Stimulated activated CD8-positive, alpha-beta memory T cell treated with anti-CD3 and anti-CD28 coated beads, Interleukin-7, amount 100 ng/mL, for 1 hour (primary cell): ENCODE measurements at places on chromosomes 2 and 18.

DNA sequence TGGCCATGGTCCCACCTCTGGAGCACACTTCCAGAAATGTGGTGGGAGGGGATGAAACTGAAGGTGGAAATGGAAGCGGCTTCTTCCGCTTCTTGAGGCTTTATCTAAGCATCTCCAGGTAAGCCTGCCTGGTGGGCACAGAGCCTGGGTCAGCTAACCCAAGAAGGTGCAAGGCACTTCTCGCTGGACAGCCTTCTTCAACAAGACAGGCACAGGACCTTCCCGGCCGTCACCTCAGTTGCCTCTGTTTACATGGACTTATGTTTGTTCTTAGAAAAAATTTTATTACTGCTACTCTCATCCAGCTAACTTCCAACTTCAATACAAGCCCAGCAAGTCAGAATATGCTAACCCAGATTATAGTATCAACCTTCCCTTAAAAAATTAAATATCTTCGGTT, 51.9 kb downstream of the SRD5A2 start:
- DNase-seq: no peak

DNA sequence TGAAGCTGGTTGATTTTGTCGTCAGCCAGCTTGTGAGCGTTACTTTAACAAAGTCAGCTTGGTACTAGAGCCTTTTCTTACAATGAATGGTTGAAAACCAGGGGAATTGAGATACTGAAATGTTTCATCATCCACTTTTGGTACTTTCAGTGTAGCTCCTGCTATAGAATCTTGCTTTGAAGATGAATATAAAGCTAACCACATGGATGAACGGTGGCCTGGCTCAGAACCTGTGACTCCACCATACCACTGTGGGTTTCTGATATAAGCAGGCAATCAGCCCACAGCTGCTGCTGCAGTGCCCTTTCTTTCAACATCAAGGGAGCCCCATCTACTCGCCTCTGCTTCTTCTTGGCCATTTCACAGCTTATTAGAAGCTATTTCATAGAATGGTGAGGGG, 53.2 kb upstream of the GPR45 start:
- DNase-seq: no peak

DNA sequence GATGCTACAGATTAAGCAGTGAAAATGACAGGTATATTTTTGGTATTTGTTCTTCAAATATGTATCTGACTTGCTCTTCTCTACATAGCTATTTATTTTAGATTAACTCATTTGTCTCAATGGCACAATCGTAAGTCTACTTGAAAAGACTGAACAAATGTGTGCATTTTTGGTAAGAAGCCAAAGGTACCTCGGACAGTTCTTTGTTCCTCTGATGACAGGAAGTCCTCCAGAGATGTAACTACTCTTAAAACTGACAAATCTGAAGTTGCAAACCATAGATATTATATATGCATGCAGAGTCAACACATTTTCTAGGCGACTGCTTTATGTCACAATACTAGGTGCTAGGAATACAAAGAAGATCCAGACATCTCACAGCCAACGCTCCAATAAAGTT, 36.7 kb downstream of the NDUFAF7 start:
- no peak for DNase-seq

- DNase-seq: no peak
Measured at GRCh38 chr2:65666156-65666725, 233.8 kb upstream of the SPRED2 start.

- DNase-seq: no peak
Measured at GRCh38 chr2:212299333-212299732, 239.3 kb downstream of the ERBB4 start.

GRCh38 chr2:3604991-3605961, 10.4 kb downstream of the COLEC11 start:
- DNase-seq: no peak

DNA sequence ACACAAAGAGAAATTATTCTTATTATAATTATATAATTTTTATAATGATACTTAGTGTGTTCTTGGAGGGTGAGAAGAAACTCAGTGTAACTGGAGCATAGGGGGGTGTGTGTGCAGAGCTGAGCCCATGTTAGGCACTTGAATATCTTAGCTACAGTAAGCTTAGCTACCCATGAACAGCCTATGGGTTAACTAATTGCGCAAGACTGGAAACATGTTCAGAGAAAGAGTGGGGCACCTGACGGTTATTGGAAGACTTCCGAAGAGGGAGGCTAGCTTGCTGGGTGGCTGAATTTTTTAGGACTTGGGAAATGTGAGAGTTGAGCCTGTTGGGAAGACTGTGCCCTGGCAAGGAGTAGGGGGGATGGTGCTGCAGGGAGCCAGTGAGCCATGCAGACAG, 229.2 kb downstream of the SLC4A3 start:
- no peak for DNase-seq

DNA sequence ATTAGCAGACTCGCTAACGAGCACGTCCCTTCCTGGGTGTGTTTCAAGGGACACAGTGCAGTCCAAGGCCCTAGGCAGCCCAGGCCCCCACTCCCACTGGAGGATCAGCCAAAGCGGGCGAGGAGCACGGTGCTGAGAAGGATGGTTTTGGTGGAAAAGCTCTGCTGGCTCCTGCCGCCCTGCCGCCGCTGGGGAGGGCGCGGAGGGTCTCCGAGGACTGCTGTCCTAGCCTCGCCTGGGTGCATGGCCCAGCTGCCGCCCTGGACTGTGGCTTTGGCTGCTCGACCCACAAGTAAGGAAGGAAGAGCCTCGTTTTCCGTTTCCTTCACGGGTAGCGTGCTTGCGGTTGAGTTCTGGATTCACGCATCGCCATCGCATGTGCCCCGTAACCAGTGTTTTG, 79.9 kb downstream of the MTCL1 start:
- DNase-seq: no peak

DNA sequence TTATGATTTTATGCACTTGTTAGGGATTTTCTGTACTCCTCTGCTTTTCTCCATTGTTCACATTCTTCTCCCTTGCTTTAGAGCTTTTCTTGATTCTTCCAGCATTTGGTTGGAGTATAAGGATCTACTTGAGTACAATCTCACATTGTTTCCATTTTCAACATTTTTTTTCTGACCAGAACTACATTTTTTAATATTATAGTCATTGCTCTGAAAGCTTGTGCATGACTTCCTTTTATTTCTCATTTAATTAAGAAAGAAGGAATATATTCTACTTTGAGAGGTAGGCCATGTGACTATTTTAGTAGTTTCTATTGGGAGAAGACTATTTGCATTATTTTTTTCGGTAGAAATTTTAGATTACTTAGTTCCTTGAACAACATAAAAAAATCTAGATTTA, 200.4 kb downstream of the TMEM247 start:
- DNase-seq: no peak

- no peak for DNase-seq
Measured at GRCh38 chr18:5973099-5973498, 77.8 kb upstream of the TMEM200C start.

DNA sequence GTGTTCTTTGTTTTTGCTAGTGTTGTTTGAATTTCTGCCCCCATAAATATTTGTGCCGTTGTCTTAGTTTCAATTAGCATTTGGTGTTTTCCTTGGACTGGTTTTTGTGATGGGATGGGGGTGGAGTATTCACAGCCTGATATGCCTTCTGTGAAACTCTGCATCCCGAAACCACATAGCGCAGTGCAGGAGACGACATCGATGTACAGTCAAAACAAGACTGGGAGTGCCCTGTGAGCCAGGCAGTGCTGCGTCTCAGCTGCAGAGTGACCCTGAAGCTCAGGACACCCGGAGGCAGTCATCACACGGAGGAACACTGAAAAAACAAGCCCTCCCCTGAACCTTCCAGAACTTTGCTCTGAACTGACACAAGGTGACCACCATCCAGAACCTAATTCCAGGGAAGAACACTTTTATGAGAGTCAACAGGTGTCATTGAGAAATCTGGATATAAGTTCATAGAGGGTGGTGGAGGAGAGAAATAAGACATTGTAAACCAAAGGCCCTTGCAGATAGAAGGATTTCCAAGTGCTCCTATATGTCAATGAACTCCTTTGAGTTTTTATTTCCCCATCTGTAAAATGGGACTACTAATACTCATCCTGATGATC, 61.2 kb upstream of the CABLES1 start:
- no peak for DNase-seq

DNA sequence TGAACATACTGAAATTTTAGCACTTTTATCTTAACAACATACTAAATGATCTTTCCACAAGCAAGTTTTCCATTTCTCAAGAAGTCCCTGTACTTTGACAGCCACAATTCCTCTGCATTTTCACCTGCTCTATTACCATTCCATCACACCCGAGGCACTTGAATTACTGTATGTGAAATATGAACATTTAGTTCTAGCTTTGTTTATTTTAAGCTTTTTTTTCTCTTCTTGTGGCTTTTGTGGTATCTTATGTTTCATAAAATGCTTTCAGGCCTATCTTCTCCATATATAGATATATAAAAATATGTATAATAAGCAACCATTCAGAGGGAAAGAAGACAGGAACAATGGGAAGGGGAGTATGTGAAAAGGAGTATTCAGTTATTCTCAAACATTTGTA, 693.9 kb downstream of the SATB2 start:
- DNase-seq: no peak

DNA sequence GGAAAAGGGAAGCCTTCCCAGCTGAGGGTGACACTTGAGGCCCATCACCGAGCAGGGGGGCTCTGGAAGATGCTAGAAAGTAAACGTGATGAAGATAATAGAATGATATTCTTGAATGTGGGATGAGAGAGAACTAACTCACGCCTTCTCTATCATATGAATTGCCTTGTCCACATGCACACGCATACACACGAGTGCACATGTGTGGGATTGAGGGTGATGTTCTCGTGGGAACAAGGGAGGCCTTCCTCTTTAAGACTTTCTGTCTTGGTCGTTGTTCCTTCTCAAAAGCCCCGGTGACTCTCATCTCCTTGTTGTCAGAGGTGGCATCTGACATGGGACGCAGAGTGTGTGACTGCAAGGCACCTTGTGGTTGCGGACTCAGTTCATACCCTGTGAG, 436.9 kb downstream of the ZNF516 start:
- no peak for DNase-seq

DNA sequence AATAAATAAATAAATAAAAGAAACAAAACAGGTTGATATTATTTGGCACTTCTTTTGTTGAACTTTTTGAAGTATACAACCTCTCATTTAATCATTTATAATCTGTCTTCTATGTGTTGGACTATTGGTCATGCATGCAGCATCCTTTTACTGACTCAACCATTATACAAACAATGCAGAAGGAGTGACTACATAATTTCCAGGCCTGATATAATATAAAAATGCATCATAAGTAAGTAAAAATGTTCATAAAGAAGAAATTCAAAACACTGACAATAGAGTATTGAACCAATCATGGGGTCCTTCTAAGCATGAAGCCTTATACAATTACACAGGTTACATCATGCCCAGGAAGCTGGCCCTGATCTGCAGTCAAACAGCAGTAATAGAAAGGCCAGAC, 141.5 kb upstream of the FN1 start:
- DNase-seq: no peak

DNA sequence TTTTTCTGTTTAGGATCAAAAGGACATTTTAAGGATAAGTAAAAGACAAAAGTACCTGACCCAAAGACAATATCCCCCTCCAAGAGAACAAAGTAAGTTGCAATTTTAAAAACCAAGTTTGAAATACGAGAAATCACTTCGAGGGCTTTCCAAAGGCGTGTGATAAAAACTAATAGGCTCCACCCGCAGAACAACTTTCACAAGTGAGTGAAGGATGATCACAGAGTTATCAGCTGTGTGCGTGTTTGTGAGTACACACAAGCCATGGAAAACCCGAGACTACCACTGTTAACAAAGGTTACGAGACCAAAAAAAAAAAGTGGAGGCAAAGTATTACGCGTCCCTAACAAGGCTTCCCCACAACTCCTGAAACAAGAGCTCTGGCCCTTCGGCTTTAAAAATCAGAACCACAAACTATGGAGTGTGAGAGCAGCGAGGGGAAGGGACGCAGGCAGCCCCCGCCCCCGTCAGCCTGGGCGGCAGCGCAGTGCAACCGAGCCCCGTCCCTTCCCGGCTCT, 719 bp downstream of the SMAD2 start:
- no peak for DNase-seq

DNA sequence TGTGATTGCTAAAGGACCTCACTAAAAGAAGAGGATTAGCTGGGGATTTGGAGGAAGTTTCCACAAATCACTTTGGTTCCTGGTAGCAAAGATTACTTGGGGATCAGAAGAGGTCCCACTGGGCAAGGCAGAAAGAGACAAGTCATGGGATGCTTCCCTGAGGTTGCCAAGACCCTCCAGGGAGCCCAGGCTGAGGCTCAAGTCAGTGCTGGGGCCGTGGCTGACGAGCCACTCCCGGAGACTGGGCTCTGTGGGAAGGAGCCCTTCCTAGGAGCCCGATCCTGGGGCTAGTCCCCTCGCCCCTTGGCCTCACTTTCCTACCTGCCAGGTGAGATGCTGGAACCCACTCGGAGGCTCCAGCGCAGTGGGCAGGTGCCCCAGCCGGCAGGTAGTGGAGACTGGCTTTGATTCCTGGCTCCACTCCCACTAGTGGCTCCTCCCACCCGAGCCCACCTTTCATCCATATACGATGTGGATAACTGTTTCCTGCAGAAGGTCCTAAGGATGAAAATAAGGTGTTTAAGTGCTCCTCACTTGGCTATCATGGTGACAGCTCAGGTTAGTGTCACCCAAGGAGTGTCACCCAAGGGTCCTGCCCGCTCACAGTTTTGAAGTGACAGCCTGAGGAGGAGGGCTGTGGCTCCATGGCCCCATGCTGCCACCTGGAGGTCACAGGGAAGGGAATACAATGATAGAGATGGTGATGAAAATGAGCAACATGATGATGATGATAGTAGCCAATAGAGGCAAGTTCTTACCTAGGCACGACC, 100.5 kb downstream of the CAPN13 start:
- peak; percentile 28 for DNase-seq

GRCh38 chr2:70670626-70671025, 97.4 kb downstream of the ADD2 start:
- DNase-seq: no peak

GRCh38 chr18:7322817-7323485, 92.1 kb downstream of the LRRC30 start:
- DNase-seq: no peak

- DNase-seq: no peak
Measured at GRCh38 chr2:165214093-165214492, 10.2 kb upstream of the SCN3A start.

DNA sequence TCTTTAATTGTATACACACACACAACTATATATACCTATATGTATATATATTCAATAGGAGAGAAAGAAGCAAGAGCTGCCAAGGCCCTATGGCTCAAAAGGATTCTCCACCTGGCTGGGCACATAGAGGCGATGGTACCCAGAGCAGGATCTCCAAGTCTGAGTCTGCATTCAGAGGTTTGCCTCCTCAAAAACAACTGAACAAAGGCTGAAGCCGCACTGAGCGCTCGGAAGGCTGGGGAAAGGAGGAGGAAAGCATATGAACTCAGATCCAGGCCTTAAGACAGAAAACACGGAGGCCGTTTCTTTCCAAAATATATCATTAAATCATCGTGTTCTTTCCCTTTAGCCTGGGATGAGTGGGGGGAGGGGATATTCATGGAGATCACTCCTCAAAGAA, 3.6 kb downstream of the HOXD12 start:
- no peak for DNase-seq

DNA sequence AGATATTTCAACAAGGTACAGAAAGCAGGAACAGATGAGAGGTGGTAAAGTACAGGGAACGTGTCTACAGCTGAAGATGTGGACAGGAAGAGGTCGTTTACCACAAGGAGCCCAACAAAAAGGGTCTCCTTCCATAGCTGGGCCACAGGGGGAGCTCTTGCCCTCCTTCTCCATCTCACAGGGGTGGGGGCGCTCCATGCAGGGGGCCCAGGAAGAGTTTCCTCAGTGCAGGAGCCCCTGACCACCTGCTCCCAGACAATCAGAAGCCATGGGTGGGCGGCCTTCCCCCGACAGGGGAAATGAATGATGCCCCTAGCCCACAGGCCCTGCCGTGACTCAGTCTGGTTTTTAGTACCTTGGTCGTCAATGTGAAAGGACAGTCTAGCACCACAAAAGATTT, 163.6 kb upstream of the ZNF516 start:
- DNase-seq: no peak
